ENCODE measurements at places on chromosomes 2 and 18.
A peak's percentile ranks its signal among the peaks of the same experiment; 100 is the strongest.

- no peaks in the 10 kb centered on the region for H3K36me3 ChIP-seq
- no peak overlapping the region for H3K4me3 ChIP-seq
- DNase-seq, result peak; percentile 72
- no peak overlapping the region for H3K27ac ChIP-seq
- H3K4me1 ChIP-seq, result peaks cover 2% of the 10 kb centered on the region
Measured at GRCh38 chr2:177530561-177530960, 138.0 kb downstream of the AGPS start.

DNA sequence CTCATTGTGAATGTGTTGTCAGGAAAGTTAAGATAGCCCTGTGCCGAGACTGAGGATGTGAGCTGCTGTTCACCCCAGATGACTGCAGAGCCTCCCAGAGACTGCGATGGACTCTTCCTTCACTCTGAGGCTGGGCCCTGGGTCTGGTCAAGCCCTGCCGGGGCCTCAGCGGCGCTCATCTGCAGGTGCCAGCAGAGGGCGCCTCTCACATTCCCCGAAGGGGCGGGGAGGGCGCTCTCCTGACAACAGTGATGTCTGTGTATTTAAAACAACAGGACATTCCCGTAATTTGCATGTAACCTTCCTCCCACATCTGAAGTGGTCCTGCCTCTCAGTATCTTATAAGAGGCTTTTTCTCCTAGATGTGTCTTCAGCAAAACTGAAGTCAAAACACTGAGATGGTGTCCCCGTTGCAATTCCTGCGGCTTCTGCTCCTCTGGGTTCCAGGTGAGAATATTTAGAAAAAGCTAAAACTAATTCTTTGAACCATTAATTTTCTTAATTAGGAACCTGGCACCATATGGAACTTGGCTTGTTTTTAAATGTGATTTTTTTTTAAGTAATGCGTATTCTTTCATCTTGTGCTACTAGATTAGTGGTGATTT is 1377.9 kb downstream of the RPIA start:
- no peak overlapping the region for H3K4me3 ChIP-seq
- H3K4me1 ChIP-seq, result no peaks in the 10 kb centered on the region
- DNase-seq, result peak; percentile 86

DNA sequence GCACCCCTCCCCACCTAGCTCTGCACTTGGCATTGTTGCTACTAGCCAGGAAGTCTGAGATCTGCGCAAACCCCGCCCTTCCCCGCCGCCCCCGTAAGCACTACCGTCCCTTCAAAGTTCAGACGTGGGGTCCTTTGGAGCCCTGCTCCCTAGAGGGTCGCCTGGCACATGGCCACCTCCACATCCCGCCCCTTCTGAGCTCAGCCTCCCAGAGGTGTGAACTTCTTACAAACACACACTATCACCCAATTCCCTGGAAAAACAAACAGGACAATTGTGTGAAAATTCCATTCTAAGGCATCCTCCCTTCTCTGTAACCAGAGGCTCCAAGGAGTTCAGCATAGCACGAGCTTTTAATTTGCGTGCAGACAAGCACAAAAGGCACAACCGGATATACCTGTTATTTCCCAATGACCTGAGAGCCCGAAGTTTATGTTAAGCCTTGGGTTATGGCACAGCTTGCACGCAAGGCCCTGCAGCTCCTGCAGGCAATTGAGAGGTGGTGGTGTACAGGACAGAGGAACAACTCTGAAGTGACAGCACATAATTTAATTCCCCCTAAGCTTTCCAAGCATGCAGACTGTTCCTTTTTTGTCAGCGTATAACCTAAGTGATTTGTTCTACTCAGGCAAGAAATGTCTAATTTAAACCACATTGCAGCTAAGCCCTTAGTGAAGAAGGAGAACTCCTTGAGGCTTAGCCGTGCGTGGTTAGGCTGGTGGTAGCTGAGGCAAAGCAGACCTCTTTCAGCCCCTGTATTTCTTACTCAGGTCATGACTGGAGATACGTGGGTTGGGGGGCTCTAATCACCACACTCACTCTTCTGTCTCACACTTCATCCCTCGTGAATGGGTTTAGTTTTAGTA is 20.3 kb upstream of the CYP1B1 start:
- peak; percentile 97 for DNase-seq
- peaks cover 36% of the 10 kb centered on the region for H3K4me1 ChIP-seq
- H3K36me3 ChIP-seq, result no peaks in the 10 kb centered on the region
- no peak overlapping the region for H3K4me3 ChIP-seq
- no peaks in the 10 kb centered on the region for H3K27me3 ChIP-seq

DNA sequence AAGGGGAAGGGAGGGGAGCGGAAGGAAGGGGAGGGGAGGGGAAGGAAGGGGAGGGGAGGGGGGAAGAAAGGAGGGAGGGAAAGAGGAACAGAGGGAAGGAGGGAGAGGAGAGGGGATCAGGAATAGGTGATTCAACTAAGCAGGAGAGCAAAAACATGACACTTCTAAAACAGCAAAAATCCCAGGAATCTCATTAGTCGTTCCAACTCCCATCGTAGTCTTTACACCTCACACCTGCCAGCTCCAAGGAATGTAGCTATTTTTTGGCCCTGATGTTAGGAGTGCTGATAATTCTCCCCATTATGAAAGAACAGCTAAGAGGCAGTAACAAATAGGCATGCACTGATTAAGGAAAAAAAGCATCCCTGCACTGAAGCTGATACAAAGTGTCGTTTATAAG is 709.9 kb upstream of the PKDCC start:
- H3K4me1 ChIP-seq, result no peaks in the 10 kb centered on the region
- H3K4me3 ChIP-seq, result no peak overlapping the region
- no peaks in the 10 kb centered on the region for H3K36me3 ChIP-seq
- H3K27me3 ChIP-seq, result no peaks in the 10 kb centered on the region
- peak; percentile 83 for DNase-seq

- no peak overlapping the region for H3K4me3 ChIP-seq
- no peak overlapping the region for H3K27ac ChIP-seq
- H3K36me3 ChIP-seq, result no peaks in the 10 kb centered on the region
- H3K27me3 ChIP-seq, result no peaks in the 10 kb centered on the region
- DNase-seq, result peak; percentile 59
Measured at GRCh38 chr2:79716266-79716665, 203.4 kb downstream of the CTNNA2 start.

DNA sequence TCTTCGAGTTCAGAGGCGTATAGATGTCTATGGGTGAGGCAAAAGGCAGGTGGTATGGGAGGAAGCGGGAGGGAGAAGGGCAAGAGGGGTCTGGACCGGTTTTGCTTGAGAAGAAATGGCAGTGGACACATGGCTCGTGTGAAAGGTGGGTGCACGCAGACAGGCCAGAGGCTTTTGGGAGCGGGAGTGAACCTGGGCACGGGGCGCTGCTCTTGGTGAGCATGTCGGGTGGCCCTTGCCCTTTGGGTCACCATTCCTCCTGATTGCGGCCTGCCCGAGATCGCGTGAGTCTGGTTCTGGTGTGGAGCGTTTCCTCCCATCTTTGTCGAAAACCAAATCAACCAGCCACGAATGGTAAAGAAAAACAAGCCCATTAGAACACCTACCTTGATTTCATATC is 12.6 kb downstream of the LDLRAD4 start:
- no peak overlapping the region for H3K4me3 ChIP-seq
- H3K27me3 ChIP-seq, result no peaks in the 10 kb centered on the region
- no peak overlapping the region for H3K27ac ChIP-seq
- H3K4me1 ChIP-seq, result no peaks in the 10 kb centered on the region
- no peaks in the 10 kb centered on the region for H3K36me3 ChIP-seq
- DNase-seq, result no peak

DNA sequence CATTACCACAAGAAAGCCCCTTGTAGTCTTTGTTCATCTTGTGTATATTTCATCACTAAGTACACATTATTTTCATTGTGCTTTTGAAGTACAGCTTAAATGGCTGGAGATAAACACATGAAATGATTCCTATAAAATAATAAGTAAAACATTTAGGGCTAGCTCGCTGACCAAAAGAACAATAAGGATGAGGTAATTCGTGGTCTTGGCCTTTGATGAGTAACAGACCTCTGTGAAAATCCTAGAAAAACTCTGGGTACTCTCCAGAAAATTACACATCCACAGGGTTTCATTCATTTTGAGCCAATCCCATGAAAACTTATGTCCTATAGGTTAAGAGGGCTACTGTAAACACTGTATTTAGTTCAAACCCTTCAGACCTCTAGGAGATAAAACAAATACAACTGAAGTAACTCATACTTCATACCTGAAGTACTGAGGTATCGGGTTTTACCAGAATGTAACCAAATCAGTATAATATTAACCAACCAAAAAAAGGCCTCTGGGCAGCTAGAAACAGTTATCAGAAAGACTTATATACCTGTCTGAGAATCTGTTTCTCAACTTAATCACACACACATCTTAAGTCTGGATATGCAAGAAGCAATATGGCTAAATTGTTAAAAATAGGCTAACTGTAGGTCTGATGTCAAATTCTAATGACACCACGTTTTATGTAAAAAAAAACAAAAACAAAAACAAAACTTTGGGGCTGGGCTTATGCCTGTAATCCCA is 31.0 kb downstream of the CFAP36 start:
- no peak overlapping the region for H3K27ac ChIP-seq
- H3K27me3 ChIP-seq, result no peaks in the 10 kb centered on the region
- DNase-seq, result no peak
- no peaks in the 10 kb centered on the region for H3K36me3 ChIP-seq
- H3K4me3 ChIP-seq, result no peak overlapping the region

GRCh38 chr2:170578606-170579005 is 136.5 kb upstream of the SP5 start:
- no peaks in the 10 kb centered on the region for H3K27me3 ChIP-seq
- no peak overlapping the region for H3K4me3 ChIP-seq
- peaks cover 6% of the 10 kb centered on the region for H3K4me1 ChIP-seq
- no peak overlapping the region for H3K27ac ChIP-seq
- no peak for DNase-seq

- no peak for DNase-seq
- H3K36me3 ChIP-seq, result no peaks in the 10 kb centered on the region
Measured at GRCh38 chr18:45755934-45756333, 32.0 kb downstream of the SLC14A1 start.

DNA sequence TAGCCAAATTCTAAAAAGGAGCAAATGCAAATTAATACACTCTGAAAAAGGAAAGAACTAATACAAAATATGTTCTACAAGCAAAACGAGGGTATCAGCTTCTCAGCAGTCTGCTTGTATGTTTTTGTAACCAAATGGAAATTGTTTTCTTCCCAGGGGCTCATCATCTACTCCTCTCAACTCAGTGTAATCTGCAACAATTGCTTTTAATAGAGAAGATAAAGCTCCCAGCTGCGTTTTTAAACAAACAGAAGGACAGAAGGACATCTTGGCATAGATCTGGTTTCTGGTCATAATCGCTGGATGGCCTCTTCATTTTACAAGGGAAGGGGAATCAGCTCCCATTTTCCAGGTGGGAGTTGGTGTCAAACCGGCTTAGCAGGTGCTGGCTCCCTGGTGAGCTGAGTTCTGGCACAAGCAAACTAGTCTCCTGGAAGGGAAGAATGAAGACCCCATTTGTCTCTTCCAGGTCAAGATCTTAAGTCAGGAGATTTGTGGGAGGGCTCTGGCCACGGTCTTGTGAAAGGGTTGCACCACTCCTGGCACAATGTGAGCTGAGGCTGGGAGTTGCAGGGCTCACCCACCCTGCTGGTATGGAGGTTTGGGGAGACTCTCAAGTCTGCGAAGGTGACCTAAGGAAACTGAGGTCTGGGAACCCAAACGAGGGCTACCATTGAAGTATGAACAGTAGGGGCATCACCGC is 41.6 kb downstream of the NPPC start:
- no peaks in the 10 kb centered on the region for H3K4me1 ChIP-seq
- no peaks in the 10 kb centered on the region for H3K27me3 ChIP-seq
- no peaks in the 10 kb centered on the region for H3K36me3 ChIP-seq
- H3K4me3 ChIP-seq, result no peak overlapping the region
- H3K27ac ChIP-seq, result no peak overlapping the region

- no peak overlapping the region for H3K27ac ChIP-seq
- no peaks in the 10 kb centered on the region for H3K36me3 ChIP-seq
- no peaks in the 10 kb centered on the region for H3K27me3 ChIP-seq
- H3K4me1 ChIP-seq, result no peaks in the 10 kb centered on the region
Measured at GRCh38 chr18:56568986-56569385, 69.4 kb downstream of the TXNL1 start.

DNA sequence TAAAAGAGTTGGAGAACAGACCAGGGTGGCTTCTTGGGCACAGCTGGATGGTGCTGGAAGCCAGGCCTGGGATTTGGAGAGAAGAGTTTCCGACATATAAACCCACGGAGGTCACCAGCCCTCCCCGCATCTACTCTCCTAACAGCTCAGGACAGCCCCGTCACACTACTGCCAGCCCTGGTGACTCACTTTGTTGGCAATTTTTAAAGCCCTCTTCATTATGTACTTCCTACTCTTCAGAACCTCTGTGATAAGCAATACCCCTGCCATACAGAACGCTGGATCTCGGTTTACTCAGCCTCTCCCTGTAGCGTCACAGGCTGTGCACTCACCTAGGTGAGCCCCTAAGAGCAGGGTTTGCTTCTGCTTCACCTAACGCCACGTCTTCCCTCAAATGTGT is 48.1 kb downstream of the ID2 start:
- H3K27ac ChIP-seq, result no peak overlapping the region
- no peak overlapping the region for H3K4me3 ChIP-seq
- no peaks in the 10 kb centered on the region for H3K27me3 ChIP-seq
- DNase-seq, result no peak

DNA sequence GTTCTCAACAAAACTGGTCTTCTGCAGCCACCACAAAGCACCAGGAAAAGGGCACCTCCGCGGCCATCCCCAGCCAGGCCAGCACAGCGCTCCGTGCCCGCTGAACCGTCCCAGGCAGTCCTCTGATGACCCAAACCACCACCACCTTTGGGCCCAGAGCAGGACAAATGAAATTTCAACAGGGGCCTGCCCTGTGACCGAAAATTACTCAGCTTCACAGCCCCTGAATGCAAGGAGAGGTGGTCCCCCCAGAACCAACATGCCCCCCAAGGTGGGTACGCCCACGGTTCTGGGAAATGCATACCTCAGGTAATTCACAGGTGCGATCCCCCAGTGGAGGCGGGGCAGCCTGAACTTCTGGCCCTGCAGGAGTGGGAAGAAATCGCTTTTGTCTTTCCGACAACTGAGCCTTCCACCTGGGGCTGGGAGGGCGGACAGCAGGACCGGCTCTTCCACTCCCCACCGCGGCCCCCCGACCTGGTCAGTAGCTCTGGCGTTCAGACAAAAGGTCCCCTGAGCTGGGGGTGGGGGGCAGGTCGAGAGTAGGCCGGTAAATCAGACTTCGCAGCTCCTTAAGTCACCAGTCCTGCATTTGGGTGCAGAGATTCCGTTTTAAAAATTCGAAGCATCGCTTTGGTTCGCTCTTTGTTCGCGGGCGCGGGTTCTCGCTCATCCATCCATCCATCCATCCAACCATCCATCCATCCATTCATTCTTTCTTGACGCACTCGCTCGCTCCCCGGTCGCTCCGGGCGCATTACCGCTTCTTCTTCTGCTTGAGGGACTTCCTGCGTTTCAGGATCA is 1.4 kb downstream of the ARL4C start:
- H3K4me3 ChIP-seq, result peak overlapping the region; percentile 54
- DNase-seq, result peak; percentile 46
- no peaks in the 10 kb centered on the region for H3K36me3 ChIP-seq
- no peaks in the 10 kb centered on the region for H3K27me3 ChIP-seq

- DNase-seq, result no peak
- no peaks in the 10 kb centered on the region for H3K4me1 ChIP-seq
- H3K36me3 ChIP-seq, result no peaks in the 10 kb centered on the region
- H3K27me3 ChIP-seq, result no peaks in the 10 kb centered on the region
- no peak overlapping the region for H3K27ac ChIP-seq
Measured at GRCh38 chr2:63131196-63131595, 80.6 kb downstream of the OTX1 start.

- H3K4me1 ChIP-seq, result no peaks in the 10 kb centered on the region
- no peak overlapping the region for H3K27ac ChIP-seq
- no peak for DNase-seq
- H3K36me3 ChIP-seq, result no peaks in the 10 kb centered on the region
- H3K27me3 ChIP-seq, result no peaks in the 10 kb centered on the region
Measured at GRCh38 chr2:155748131-155748530, 584.4 kb downstream of the NR4A2 start.
